ENCODE measurements at places on chromosomes 7 and 10.

DNA sequence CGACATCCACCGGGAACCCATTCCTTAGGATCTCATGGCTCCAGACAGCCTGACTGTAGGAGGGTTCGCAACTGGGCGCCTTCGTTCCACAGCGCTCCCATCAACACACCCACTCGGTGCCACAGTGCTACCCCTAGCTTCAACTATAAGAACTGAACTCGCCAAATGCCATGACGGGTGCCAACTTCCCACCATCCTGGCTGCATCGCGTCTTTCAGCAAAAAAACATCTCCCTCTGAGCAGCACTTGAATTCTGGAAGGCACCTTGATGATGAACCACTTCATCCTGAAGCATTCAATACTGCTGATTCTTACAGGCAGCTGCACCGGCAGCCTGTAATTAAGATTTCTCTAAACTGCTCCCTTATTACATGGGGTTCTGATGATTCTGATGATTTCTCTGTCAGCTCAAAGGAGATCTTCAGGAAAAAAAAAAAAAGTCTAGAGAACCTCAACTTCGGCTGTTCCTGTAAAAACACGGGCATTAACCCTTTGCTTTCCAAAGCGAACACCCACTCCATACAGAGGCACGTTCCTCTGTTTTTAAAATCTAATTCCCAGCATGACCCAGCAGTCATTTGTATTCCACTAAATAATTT lies 1.3 kb downstream of the CYTH3 start:
- peak; percentile 17 for DNase-seq

DNA sequence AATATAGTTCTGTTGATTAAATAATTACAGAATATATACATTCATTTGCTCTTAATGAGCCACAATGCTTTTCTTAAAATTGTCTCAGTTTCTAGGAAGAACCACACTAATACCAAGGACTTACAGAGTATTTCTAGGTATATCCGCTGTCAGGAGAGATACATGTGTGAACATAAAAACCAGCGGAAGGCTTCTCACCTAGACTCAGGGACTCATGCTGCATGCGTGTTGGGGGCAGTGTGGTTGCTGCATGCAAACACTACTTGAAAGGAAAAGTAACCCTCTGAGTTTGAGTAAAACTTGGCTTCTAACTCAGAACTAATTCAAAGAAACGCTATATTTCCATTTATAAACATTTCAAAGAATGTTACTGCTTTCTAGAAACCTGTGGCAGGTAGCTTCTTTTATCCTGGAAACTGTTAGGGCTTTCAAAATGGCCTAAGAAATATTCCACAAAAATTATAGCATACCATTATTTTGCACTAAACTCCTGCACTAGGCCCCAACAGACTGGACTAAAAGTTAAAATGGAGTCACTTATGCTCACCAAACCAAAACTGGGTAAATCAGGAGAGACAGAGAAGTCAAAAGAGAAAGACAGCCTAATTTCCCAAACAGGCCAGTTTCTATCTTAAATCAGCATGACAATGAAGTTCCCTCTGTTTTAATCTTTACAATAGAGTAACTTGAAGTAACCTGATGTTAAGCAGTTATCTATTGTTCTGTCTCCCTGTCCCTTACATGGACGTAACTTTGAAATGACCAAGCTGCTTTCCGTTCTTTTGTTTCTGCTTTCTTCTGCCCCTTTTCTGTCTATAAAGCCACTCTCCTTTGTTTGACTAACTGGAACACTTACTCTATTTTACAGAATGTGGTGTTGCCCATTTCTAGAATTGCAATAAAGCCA lies 95.2 kb upstream of the FAM133B start:
- DNase-seq, result peak; percentile 29

GRCh38 chr10:129365767-129366402 lies 101.2 kb upstream of the MGMT start:
- DNase-seq, result no peak

- DNase-seq, result no peak
Measured at GRCh38 chr7:137245890-137246289, 97.6 kb downstream of the PTN start.

- DNase-seq, result no peak
Measured at GRCh38 chr10:75395932-75396630, 5.5 kb downstream of the ZNF503 start.

- no peak for DNase-seq
Measured at GRCh38 chr10:28800144-28800543, 122.8 kb downstream of the BAMBI start.

GRCh38 chr7:105876964-105877601 lies 684 bp upstream of the ATXN7L1 start:
- DNase-seq, result no peak

DNA sequence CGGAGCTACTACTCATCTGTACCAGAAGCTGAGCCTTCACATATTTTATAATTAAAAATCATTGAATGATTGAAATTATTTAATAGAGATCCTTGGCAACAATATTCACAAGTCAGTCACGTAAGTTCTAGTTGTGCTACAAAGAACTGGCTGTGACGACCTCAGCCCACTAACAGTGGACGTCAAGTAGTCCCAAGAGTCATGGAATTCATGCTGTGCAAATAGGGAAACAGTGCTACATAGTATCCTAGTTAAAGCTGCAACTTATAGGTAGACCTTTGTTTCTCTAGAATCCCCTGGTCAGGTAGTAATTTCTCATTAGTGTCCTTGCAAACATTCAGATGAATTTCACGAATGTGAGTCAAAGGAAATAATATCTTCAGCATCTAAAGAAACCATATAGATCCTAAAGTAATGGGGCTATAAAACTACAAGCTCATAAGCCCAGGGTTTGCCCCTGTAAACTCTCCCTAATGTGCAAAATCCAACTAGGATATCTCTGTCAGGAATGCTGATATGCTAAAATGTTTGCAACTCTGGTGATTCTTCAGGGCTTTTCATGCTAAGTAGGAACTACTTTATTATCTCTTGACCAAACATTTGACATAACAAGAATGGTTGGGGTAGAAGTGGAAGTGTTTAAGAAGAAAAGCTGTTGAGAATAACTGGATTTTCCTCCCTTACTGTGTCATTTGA lies 31.2 kb downstream of the CFAP69 start:
- no peak for DNase-seq

DNA sequence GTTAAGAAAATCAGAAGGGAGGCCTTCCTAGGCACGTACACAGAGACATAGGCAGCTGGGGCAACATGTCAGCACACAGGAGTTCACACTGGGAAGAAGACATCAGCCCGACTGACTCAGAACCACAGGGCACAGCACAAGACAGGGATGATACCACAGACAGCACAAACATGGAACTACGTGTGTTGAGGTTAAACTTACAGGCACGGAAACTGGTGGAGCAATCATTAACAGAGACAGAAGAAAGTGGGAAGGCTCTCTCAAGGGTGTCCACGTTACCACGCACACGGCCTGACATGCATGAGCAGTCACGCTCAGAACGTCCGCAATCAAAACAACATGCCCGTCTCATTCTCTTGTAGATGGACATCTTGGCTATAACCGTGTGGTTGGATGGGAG lies 636.4 kb downstream of the KCNMA1 start:
- DNase-seq, result no peak

GRCh38 chr10:31851216-31851615 lies 77.4 kb downstream of the ARHGAP12 start:
- DNase-seq, result no peak

DNA sequence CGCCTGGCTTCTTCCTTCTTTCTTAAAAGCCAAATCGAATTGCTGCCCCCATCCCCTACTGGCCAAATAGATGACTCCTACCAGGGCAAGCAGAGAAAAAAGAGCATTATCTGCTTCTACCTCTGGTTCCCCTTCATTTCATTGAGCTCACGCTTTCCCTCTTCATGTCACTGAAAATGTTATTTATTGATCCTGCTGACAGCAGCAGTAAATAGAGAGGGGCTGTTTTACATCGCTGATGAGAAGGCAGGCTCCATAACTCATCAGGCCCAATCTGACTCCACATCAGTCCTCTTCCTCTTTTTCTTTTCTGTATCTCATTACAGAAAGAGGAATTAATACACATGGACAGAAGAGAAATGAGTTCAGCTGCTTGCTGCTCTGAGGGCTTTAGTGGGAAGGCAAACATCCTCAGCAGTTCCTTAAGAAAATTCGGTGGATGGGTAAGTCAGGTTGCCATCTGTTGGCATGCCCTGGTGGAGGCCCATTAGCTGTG lies 904.1 kb downstream of the KCNMA1 start:
- DNase-seq, result no peak

- no peak for DNase-seq
Measured at GRCh38 chr10:113982769-113983168, 60.9 kb upstream of the ADRB1 start.

GRCh38 chr10:101934686-101935305 lies 91.2 kb upstream of the KCNIP2 start:
- DNase-seq, result no peak

- DNase-seq, result no peak
Measured at GRCh38 chr7:87445897-87446296, 29.6 kb downstream of the ABCB4 start.

DNA sequence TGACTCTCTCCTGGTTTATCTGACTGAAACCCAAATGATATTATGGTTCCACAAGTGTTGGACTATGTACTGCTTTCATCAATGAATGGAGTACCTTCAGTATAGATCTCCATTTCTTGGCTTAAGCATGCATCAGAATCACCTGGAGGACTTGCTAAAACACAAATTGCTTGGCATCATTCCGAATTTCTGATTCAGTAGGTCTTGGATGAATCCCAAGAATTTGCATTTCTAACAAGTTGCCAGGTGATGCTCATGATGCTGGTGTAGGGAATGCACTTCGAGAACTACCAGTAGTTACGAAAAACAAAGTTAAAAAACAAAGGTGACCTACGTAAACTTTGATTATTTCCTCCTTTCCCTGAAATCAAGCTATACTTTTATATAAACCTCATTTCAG lies 119.0 kb upstream of the FEZF1 start:
- no peak for DNase-seq

- no peak for DNase-seq
Measured at GRCh38 chr10:129334266-129334665, 132.8 kb upstream of the MGMT start.

- DNase-seq, result no peak
Measured at GRCh38 chr10:4385231-4385870, 440.7 kb upstream of the AKR1E2 start.

DNA sequence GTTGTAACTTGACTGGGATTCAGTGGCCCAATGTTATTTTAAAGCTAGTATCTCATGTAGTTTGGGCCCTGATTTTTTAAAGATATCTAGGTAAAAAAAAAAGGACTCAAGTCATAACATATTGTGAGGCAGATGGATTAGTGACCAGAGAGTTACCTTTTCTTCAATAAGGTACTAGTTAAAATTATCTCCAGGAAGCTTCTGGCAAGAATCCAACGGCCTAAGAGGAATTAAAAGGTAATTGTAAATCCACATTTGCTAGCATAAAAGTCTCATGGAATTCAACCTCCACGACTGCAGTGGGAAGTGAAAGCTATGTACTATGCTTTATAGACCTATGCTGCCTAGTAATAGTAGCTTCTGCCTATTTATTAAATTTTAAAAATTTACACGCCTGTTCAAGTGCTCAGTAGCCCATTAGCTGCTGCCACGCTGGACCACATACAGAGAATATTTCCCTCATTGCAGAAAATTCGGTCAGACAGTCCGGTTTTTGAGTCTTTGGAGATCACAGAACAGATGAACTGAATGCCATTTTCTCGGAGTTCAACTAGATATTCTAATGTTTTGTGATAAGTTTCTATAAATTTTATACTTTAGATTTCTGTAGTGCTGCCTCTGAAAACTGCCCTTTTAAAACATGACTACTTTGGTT lies 118.4 kb downstream of the NSUN6 start:
- DNase-seq, result no peak

DNA sequence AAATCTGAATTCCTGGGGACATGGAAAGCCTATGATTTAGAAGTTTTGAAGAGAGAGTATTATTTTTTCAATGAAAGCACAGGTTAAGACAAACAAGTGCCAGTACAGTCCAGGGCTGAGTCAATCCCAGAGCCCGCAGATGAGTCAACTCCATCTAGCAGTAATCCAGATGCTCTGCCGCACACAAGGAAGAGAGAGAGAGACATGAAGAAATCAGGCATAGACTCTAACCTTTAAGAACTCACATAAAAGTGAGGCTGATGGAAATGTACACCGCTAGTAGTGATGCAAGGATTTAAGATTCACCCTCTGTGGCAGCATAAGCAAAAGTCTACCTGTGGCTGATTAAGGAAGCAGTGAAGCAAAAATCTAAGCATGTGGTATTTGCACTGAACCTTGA lies 651.5 kb downstream of the TNS3 start:
- DNase-seq, result no peak

DNA sequence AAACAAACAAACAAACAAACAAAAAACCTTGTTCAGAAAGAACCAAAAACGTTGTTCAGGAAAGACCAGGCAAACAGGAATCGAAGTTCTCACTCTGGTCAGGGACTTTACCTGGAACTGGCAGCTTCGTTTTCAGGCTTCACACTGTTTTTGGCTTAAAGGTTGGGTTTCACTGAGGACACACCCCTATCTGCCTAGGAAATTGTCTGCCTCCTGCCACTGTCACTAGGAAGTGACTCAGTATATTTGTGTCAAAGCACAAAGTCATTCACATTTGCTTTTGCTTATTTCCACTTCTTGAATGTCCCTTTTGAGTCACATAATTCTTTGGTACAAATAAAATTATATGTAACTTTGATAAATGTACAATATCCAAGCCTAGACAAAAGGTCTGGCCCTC lies 37.9 kb downstream of the PNLIPRP3 start:
- no peak for DNase-seq

- no peak for DNase-seq
Measured at GRCh38 chr10:28713626-28714352, 36.5 kb downstream of the BAMBI start.

DNA sequence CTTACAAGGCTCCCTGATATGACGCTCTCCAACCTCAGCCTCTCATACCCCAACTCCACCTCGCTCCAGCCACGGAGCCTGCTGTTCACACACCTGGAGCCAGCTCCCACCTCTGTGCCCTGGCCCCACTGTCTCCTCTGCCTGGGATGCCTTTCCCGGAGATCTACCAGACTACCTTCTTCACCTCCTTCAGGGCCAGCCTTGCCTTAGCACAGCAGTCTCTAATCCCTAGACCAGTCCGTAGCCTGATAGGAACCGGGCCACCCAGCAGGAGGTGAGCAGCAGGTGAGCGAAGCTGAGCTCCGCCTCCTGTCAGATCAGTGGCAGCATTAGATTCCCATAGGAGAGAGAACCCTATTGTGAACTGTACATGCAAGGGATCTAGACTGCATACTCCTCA lies 23.2 kb upstream of the SMURF1 start:
- no peak for DNase-seq

DNA sequence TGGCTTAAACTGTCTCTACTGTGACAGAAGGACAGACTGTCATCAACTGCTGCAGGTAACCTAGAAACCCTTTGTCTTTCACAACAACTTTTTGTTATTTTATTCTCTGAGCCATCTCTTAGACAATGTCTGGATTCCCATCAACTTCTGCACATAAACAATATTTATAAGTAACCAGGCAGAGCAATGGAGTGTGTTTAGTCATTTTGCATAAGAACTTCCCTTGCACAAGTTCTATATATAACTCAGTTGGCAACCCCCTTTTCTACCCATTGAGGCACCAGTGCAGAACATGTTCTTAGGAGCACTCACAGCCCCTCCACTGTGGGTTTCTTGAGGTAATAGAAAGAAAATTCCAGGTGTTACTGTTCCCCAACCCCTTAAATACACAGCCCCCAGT lies 65.0 kb upstream of the IL6 start:
- DNase-seq, result no peak
